H1 (cell line): ENCODE measurements at places on chromosomes 1 and 21. TPM values are rescaled to one million over a fixed set of nuclear protein-coding genes. Genes with fewer than 3 reads are reported as not detected.

- DNase-seq = no peak
These were observed 50.0 kb upstream of the SLC19A1 start for GRCh38 chr21:45592208-45592619.

GRCh38 chr1:21520899-21521716 is 11.9 kb downstream of the ALPL start:
- DNase-seq = no peak

GRCh38 chr1:42943166-42943565 is 15.5 kb downstream of the SLC2A1 start:
- DNase-seq = no peak

GRCh38 chr1:170326186-170326585 is 180.4 kb downstream of the NTMT2 start:
- no peak for DNase-seq

DNA sequence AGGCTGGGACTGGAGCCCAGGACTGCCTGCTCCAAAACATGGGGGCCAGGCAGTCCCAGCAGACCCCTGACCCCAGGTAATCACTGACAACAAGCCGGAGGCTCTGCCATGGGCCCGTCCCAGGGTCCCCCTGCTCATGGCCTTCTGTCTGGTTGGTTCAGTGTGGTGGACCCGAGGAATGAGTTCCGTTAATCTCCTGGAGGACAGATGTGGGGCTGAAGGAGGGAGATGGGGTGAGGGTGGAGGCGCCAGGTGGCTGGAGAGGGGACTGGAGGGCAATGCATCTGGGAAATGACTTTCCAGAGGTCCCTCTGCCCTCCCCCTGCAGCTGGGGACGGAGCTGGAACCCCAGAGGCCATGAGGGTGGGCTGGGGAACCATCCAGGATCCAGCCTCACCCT is 103.2 kb downstream of the EBNA1BP2 start:
- no peak for DNase-seq

DNA sequence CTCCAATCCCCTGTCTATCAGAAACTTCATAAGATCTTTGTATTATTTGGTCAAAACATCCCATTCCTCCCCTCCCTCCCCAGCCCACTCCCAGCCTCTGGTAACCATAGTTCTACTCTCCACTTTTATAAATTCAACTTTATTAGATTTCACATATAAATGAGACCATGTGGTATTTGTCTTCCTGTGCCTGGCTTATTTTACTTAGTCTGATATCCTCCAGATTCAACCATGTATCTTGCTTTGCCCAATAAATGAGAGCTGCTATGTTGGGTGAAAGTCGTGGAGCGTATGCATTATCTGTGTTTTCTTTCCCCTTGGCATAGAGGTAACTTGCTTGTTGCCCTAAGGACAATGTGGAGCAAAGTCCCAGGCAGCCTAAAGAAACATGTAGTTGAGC is 28.5 kb upstream of the CHRM3 start:
- DNase-seq = no peak

- no peak for DNase-seq
These were observed 100.4 kb downstream of the SLC45A1 start for GRCh38 chr1:8418301-8418700.

GRCh38 chr21:39863111-39863510 is 4.1 kb upstream of the PCP4 start:
- no peak for DNase-seq

The GNAT2 gene
- not detected in 2 replicates for total RNA-seq

The PIK3R3 gene
- 13.5 and 13.6 TPM in 2 replicates for total RNA-seq

The BCL2L15 gene
- total RNA-seq = 0.11 and 0.32 TPM in 2 replicates

The AQP10 gene
- total RNA-seq = not detected in 2 replicates

The IGSF9 gene
- 28.1 and 29.2 TPM in 2 replicates for total RNA-seq

The TNFSF4 gene
- 0.59 and 0.63 TPM in 2 replicates for total RNA-seq
